Activated T-helper 1 cell treated with anti-CD3 and anti-CD28 coated beads, Interleukin-2, amount 50 U/mL, for 16 hours (primary cell): ENCODE measurements at places on chromosomes 5 and 9.

DNA sequence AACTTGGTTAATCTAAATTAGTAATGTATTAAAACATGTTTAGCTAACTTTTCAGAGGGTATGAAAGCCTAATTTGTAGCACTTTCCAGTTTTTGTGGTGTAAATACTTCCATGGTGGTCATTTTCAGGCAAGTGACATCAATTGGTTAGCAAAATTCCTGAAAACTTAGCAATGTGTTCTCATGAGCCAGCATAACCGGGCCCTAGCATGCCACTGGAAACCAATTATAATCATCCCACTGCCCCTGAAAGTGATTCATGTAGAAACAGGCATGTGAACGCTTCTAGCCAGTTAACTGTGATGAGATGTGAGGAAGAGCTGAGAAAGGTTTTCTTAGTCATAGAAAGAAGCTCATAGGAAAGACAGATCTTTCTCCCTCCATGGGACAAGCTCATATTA lies 417.2 kb downstream of the TLR4 start:
- DNase-seq: no peak

DNA sequence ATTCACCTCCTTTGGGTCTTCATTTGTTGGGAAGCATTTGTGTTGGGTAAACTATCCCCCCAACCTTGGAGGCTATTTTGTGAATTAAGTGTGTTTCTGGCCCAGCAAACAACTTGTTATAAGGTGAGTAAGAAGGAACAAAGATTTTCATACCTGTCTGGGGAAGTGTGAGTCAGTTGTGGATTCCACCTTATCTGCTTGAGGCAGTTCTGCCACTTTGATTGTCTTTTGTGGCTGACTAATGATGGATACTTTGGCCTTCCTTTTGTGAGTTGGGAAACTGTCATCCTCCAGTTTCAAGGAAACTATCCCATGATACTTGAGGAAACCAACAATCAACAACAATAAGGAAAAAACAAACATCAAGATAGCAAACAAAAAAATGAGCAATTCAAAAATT lies 24.6 kb upstream of the CER1 start:
- DNase-seq: no peak

GRCh38 chr9:33813712-33814641 lies 3.0 kb upstream of the UBE2R2 start:
- DNase-seq: no peak

GRCh38 chr5:91257301-91257700 lies 125.8 kb downstream of the ARRDC3 start:
- DNase-seq: no peak

DNA sequence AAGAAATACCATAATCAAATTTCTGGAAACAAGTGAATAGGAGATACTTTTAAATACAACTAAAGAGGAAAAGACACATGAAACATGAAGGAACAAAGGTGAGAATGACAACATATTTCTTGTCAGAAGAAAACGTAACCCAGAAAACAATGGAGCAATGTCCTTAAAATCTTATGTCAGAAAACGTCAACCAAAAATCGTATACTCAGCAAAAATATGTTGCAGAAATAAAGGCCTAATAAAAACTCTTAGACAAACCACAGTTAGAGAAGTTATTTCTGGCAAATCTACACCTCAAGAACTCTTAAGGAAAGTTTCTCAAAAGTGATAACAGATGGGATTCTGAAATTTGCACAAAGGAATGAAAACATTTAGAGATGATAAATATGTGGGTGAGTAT lies 66.3 kb upstream of the FBXL7 start:
- no peak for DNase-seq

- no peak for DNase-seq
Observed at GRCh38 chr9:68749579-68750159, 44.6 kb downstream of the PIP5K1B start.

- DNase-seq: no peak
Observed at GRCh38 chr5:99004960-99005359, 76.2 kb upstream of the CHD1 start.

- DNase-seq: no peak
Observed at GRCh38 chr5:134451936-134452505, 40.3 kb upstream of the CDKN2AIPNL start.

GRCh38 chr5:151720215-151720614 lies 33.5 kb upstream of the SPARC start:
- no peak for DNase-seq

- DNase-seq: no peak
Observed at GRCh38 chr9:19156805-19157204, 29.5 kb upstream of the PLIN2 start.

DNA sequence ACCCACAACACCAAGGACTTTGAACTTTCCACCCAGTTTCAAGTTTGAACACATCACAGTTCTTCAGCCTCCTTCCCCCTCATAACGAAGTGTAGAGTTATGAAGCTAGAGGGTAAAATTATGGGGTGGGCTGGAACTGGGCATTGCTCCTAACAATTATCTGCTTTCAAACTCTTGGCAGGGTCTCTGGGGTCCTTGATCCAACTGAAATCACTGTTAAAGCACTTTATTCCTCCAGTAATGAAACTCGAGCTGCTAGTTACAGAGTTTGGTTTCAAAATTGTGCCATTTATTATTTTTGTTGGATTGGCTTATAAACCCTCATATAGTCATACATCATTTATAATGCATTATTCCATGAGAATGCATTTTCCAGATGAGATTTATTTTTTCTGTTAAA lies 158.5 kb downstream of the RGS3 start:
- DNase-seq: no peak

- no peak for DNase-seq
Observed at GRCh38 chr5:87909382-87909781, 359.3 kb downstream of the TMEM161B start.

GRCh38 chr9:113506090-113506589 lies 42.6 kb downstream of the RGS3 start:
- DNase-seq: no peak

- no peak for DNase-seq
Observed at GRCh38 chr5:41787265-41787664, 83.0 kb downstream of the OXCT1 start.

DNA sequence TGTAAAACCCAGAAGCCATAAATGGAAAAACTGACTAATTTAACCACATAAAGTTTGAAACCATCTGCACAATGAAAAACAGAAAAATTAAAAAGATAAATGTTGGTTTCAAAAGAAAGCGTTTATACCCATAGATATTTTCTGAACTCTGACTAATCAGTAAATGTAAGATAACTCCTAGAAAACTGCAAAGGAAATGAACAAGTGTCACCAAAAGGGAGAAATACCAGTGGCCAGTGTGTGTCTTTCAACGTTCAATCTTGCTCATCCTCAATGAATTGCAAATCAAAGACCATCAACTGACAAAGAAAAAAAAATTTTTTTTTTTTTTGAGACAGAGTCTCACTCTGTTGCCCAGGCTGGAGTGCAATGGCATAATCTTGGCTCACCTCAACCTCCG lies 180.1 kb downstream of the SYK start:
- DNase-seq: no peak

DNA sequence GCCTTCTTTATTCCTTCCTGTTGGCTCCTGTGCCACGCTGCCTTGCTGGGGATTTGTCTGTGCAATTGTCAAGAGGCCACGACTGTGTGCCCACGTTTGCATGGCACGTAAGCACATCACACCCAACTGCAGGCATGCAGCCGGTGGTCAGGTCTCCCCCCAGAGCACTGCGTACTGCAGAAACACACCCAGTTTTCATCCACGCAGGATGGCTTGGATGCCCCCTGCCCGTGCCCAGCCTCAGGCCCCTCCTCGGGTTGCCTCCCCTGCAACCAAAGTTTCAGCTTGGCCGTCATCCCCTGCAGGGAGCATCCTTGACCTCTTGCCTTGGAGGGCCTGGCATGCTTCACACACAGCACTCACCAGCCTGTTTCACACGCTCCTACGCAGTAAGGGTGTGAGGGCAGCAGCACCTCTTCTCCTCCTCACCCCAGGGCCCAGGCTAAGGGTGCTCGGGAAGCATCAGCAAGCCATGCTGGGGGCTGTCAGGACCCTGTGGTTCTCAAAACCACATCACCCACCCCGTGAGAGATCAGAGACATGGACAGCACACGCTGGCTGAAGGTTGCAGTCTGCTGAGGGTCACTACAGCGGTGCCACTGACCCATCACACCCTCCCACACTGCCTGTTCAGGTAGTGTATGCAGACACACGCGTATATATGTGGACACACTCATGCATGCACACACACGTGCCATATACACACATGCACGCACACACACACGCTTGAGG lies 3.1 kb downstream of the MRPL36 start:
- DNase-seq: no peak

DNA sequence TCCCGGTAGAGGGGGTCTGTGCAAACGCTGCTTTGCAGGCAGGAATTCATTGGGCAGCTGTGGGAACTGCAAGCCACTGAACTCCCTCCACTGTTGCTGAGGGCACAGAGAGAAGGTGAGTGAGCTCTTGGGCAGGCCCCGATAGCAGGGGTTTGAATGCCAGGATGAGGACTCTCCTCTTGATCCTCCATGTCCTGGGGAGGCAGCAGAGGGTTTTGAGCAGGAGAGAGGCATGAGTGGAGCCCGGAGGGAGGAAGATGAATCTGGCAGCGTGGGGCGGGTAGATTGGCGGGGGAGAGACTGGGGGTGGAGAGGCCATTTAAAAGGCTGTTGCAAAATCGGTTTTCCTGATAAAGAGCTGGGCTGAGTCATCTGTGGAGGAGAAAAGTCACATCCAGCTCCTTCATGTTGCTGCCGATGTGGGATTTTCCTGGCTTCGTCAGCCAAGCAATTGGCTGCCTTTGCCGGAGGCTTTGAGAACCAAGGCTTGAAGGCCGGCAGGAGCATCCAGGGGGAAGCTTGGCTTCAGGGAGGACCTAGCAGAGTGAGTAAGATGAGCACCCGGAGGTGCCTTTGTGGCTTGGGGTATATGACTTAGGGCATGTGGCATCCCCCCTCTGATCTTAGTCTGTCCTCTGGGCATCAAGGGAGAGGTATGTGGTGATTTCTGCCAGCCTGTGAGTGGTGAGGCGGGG lies at the start of gene SYNPO:
SYNPO (plus strand) TSS at position 350 of the 695 bp plus-strand sequence. CDS start 7,616 bp downstream, outside the sequence.
- no peak for DNase-seq

- no peak for DNase-seq
Observed at GRCh38 chr5:149680810-149681221, 49.3 kb upstream of the PPARGC1B start.

- DNase-seq: no peak
Observed at GRCh38 chr5:141623186-141623585, 4.4 kb upstream of the DIAPH1 start.

- no peak for DNase-seq
Observed at GRCh38 chr5:136446565-136446964, 81.2 kb upstream of the TRPC7 start.

DNA sequence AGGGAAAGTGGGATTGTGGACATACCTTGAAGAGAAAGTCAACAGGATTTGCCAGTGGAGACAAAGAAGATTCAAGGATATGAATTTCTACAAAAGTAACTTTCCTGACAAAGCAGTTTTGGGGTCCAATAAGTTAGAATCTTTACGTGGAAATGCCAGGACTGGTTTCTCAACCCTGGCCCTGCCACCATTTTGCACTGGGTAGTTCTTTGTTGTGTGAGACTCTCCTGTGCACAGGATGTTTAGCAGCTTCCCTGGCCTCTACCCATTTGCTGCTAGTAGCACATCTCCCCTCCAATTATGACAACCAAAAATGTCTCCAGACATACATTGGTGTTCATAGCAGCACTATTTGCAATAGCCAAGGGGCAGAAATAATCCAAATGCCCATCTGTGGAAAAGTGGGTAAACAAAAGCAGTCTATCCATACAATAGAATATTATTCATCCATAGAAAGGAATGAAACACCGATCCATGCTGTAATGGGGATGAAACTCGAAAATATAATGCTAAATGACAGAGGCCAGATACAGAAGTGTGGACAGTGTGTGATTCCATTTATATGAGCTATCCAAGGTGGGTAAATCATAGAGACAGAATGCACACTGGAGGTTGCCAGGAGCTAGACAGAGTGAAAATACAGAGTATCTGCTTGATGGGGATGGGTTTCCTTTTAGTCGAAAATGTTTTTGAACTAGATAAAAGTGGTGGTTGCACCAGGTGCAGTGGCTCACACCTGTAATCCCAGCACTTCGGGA lies 91.4 kb downstream of the NSUN2 start:
- DNase-seq: no peak

GRCh38 chr9:107824556-107824955 lies 335.0 kb upstream of the KLF4 start:
- DNase-seq: no peak

DNA sequence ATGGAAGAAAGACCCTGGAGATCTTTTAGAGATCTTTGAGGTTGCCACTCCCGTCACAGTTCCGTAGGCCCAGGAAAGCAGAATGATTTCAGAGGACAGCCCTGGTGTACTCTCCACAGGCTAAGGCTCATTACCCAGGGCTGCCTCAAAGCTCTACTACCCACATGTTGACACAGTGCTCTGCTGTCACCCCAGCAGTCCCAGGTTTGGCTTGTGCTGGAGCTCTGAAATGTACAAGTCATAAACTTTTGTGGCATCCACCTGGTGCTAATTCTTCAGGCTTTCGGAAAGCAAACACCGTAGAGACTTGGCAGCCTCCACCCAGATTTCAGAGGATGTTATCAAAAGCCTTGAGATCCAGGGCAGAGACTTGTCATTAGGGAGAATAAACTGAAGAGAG lies 136.5 kb downstream of the MTRR start:
- no peak for DNase-seq

GRCh38 chr5:77046416-77047073 lies 16.3 kb downstream of the AGGF1 start:
- DNase-seq: no peak

- DNase-seq: no peak
Observed at GRCh38 chr5:6491919-6492290, 43.2 kb downstream of the UBE2QL1 start.

- no peak for DNase-seq
Observed at GRCh38 chr9:70013598-70014196, 30.0 kb upstream of the MAMDC2 start.

- DNase-seq: no peak
Observed at GRCh38 chr5:137636830-137637714, 98.8 kb downstream of the KLHL3 start.

DNA sequence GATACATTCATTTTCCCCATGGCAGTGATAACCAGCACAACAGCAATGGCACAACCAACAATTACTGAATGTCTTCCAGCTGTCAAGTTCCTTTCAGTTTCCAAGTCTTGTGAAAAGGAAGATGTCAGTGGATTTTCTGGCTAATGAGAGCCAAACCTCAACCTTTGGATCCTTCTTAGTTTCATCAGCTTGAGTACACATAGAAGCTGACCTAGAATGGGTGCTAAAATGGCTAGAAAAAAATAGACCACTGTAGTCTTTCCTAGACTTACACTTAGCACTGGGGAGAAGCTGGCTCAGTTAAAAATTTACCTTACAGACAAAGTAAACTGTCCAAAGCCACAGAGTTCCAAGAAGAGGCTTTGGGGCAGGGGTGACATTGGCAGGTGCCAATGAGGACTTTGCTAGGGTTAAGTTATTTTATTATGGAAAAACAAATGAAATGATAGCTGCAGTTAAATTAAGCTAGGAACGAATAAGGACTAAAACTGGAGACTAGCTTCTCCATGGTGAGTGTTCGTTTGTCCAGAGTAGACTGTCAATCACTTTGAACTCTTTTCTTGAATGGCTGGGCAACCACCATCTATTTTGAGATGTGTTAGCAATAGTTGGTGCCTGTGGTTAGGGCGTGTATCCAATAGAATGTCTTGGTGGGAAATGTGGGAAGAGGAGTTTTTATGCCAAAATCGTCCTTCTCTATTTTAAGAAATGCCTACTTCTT lies 25.9 kb upstream of the TXN start:
- no peak for DNase-seq
